Common myeloid progenitor, CD34-positive (primary cell): ENCODE measurements at places on chromosomes 5 and 9.

GRCh38 chr5:157933005-157933404 lies 74.1 kb upstream of the CLINT1 start:
- no peak for DNase-seq

DNA sequence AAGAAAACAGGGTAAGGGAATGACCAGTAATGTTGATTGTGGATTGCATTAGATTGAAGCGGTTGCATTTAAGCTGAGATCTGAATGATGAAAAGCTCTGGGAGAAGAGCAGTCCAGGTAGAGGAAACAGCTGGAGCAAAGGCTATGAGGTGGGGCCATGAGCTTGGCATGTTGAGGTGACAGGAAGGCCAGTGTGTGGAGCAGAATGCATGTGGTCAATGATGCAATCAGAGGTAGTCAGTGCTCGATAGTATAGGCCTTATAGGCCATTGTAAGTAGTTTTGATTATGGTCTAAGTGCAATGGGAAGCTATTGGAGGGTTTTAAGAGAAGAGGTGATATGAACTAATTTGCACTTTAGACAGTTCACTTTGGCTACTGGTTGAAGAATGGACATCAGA lies 270.4 kb downstream of the ARHGAP26 start:
- no peak for DNase-seq

GRCh38 chr5:110343616-110344015 lies 382.9 kb downstream of the TMEM232 start:
- no peak for DNase-seq

DNA sequence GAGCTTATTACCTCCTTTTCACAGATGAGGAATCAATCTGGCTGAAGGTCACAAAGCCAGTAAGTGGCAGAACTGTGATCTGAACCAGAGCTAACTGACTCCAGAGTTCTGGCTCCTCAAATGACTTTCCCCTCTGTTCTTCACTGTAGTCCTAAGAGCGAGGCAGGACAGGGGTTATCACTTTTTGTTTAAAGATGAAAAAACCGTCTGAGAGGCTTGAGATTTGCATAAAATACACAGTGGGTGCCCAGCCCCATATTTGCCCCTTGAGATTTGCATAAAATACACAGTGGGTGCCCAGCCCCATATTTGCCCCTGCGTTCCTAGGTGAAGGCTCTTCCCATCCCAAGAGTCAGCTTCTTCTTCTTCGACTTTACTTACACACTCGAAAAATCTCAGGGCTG lies 667 bp downstream of the FBXO10 start:
- DNase-seq: no peak

DNA sequence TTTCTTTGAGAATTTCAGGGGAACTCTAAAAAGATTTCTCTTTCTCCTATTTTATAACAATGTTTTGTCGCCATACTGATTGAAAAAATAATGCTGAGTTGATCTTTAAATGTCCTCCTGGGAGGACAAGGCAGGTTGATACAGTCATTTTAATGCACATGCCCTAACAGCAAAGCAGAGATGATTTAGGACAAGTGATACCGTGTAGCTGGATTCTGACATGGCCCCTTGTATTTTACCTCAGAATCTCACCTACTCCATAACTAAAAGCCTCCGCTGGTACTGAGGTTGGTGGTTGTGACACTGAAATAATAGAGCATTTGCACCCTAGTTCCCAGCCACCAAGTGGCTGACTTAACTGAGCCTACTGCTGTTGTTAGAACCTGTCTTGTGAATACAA lies 811 bp upstream of the LRRTM2 start:
- no peak for DNase-seq

GRCh38 chr5:65825408-65826328 lies 100.7 kb upstream of the ERBIN start:
- peak; percentile 97 for DNase-seq

DNA sequence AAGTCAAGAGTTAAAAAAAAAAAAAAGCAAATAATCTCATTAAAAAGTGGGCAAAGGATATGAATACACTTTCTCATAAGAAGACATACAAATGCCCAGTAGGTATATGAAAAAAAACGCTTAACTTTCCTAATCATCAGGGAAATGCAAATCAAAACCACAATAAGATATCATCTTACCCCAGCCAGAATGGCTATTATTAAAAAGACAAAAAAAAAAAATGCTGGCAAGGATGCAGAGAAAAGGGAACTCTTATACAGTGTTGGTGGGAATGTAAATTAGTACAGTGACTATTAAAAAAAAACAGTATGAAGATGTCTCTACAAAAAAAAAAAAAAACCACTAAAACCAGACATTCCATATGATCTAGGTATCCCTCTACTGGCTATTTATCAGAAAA lies 79.4 kb downstream of the LPAR1 start:
- DNase-seq: no peak

- no peak for DNase-seq
Measured at GRCh38 chr9:99693888-99694287, 127.8 kb upstream of the NR4A3 start.

- no peak for DNase-seq
Measured at GRCh38 chr5:37737326-37738056, 102.3 kb downstream of the GDNF start.

GRCh38 chr9:136264031-136264430 lies 18.4 kb upstream of the QSOX2 start:
- no peak for DNase-seq

DNA sequence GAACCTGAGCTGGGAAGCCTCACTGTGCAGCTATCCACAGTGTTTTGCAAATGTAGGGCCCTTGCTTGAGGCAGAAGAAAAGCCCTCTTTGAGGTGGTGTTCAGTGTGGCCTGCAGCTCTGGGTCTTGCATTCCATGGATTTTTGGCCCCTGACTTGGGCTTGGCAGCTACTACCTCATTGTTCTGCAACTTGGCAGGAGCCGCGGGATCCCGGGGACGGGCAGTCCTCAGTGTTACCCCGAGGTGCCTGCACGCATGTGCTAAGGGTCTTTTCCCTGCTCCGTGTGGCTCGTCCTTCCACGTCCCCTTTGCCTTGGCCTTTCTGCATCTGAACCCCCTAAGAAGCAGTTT lies 39.8 kb downstream of the NEK6 start:
- no peak for DNase-seq

- DNase-seq: no peak
Measured at GRCh38 chr5:176583076-176583475, 26.9 kb downstream of the GPRIN1 start.

- no peak for DNase-seq
Measured at GRCh38 chr9:85421641-85422040, 320.1 kb downstream of the AGTPBP1 start.

DNA sequence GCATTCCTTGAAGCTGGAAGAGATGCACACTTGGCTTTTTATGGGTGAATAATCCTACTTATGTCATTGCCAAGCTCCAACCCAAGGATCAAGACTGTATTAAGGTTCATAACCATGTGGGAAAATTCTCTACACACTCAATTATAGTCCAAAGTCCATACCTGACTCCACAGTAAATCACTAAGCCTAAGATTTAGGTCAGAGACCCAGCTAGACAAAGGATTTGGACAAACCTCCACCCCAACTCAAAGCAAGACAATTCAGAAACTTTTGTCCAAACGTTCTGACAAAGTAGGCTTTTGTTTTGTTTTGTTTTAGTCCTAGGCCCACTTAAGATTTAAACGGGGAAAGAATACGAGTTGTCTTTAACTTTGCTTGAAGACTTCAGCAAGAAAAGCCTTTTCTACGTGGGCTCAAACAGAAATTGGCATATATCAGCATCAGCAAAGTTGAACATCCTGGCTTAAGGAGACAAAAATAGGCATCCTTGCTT lies 1.7 kb downstream of the MEGF9 start:
- no peak for DNase-seq

DNA sequence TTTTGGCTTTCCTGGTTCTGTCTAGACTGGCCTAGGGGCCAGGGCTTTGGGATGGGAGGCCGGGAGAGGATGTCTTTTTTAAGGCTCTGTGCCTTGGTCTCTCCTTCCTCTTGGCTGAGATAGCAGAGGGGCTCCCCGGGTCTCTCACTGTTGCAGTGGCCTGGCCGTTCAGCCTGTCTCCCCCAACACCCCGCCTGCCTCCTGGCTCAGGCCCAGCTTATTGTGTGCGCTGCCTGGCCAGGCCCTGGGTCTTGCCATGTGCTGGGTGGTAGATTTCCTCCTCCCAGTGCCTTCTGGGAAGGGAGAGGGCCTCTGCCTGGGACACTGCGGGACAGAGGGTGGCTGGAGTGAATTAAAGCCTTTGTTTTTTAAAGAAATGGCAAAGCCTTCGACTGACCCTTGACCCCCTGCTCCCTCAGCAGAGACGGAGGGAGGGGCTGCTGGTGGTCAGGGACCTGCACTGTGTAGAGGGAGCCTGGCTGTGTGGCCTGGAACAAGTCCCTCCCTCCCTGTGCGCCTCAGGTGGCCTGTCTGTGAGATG lies 11.1 kb downstream of the FPGS start:
- DNase-seq: no peak
